ENCODE measurements at places on chromosomes 11 and 22.

GRCh38 chr11:65286686-65287085, 24.9 kb downstream of the POLA2 start:
- DNase-seq = no peak

GRCh38 chr22:24379536-24379935, 47.9 kb upstream of the ADORA2A start:
- no peak for DNase-seq

DNA sequence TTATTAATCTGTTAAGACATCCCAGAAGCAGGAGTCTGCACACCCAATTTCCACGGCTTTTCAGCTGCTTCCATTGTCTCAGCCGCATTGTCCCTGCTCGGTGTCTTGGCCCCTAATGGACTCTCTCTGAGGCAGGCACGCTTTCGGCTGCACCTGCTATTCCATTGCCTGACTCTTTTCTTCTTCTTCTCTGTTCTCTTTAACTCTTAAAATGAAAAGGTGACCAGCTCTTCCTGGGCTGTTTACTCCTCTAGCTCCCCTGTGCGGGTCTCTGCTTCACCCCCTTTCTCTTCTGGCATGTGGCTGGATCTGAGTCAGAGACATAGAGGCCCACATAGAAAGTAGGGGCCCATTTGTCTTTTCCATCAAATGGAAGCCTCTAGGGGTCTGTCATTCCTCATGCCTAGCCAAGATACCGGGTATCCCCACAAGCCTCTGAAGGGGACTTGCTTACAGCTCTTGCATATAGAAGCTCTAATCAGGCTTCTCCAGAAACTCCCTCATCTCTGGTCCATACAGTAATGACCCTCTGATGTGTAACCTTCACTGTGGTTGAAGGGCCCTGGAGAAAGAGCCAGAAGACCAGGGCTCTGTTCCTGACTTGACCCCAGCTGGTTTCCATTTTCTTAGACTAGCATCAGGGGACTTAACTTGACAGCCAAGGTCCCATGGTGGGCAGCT, 243.9 kb downstream of the ST3GAL4 start:
- DNase-seq = no peak

GRCh38 chr11:113697756-113698407, 8.2 kb downstream of the TMPRSS5 start:
- DNase-seq = no peak

GRCh38 chr11:131691181-131692041, 321.0 kb downstream of the NTM start:
- DNase-seq = no peak

- DNase-seq = no peak
Observed at GRCh38 chr11:847876-848275, 5.2 kb downstream of the TSPAN4 start.

DNA sequence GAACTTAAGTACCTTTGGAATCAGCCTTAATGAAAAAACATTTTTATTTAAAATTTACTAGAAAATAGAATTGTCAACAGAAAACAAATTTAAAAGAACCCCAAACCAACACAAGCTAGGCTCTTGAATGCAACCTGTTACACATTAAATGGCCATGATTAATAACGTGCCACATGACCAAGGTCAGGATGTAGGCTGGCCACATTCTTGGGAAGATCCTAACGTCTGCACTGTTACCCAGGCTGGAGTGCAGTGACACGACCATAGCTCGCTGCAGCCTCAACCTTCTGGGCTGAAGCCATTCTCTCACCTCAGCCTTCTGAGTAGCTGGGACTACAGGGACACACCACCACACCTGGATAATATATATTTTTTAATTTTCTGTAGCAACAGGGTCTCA, 126.4 kb upstream of the APOA1 start:
- no peak for DNase-seq

- no peak for DNase-seq
Observed at GRCh38 chr11:10645212-10645795, 48.3 kb downstream of the IRAG1 start.

DNA sequence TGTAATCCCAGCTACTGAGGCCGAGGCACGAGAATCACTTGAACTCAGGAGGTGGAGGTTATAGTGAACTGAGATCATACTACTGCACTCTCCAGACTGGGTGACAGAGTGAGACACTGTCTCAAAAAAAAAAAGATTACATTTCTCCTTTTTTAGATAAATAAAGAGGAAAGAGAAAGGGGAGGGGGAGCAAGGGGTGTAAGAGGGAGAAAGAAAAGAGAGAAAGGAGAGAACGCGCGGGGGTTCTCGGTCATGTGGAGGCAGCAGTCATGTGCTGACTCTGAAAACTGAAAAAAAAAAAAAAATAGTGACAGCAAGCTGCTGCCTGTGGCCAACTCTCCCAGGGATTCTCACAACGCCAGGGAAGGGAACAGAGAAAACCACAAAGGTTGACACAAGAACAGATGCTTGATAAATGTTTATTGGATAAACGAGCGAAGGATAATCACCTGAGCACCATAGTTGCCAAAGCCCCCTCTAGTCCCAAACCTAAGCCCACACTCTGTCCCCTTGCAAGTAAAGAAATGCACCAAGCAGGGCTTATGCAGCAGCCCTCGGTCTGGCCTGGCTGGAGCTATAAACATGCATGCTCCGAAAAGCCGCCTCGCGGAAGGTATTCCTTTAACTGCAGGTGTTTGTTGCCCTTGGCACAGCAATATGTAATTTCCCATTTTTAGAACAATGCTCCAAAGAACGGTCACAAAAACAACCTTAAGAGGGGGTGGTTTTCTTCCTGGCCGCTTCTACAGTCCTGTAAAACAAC, 14.5 kb downstream of the SCGB1A1 start:
- no peak for DNase-seq

DNA sequence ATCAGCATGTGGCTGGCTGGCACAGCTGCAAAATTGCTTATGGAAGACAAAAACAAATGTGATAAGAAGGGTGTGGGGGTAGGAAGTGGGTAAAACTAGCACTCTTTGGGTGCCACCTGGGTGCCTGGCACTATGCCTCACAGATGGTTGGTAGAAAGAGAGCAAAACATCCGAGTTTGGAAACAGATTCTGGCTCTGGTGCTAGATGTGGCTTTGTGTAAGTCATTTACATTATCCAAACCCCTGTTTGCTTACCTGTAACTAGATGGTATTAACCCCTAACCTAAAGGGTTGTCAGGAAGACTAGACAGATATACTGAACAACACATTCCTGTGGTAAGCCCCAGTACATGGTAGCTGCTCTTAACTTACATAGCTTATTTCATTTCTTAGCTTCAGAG, 905.6 kb downstream of the DLG2 start:
- DNase-seq = no peak

GRCh38 chr11:123429913-123430720, at the start of gene GRAMD1B:
Gene GRAMD1B, plus strand, starts transcription at chr11:123430269. Its CDS starts 524 bp downstream, at chr11:123430793.
- DNase-seq = no peak

- DNase-seq = peak; percentile 82
Observed at GRCh38 chr11:46593550-46594373, at the start of gene AMBRA1. Gene AMBRA1, minus strand, starts transcription at chr11:46594023. Its CDS starts 45,643 bp downstream, at chr11:46548380.

- DNase-seq = no peak
Observed at GRCh38 chr11:117256573-117256972, 24.1 kb downstream of the RNF214 start.

DNA sequence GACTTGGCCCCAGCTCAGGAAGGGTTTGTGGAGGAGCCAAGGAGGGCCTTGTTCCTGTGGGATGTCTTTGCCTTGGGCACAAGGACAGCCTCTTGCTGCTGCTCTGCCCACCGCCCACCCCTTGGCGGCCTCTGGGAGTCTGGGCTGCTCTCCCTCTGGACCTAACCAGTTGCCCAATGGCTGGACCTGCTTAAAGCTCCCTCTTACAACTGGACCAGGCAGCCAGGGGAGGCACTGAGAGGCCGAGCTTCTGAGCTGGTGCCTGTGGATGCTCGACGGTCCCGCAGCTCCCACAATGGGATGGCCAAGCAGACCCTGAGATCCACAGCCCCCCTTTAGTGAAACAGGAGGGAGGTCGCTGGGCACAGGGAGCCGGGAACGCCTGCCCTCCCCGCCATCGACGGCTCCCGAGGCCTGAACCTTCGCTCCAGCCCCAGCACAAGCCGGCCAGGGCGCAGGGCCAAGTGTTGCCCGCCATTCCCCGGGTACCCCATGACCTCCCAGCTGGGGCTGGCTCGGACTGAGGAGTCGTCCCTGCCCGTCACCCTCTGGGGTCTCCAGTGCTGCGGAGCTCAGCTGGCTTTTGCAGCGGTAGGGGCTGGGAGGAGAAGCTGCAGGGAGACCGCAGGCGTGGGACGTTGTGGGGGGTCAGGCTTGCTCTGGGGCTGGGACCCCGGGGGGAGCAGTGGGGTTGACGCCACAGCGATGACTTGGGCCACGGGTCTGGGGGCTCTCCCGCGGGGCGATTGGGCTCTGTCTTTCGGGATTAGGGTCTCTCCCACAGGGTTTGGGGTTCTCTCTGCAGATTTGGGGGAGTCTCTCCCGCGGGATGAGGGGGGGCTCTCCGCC, 584 bp upstream of the GAL start:
- no peak for DNase-seq

GRCh38 chr11:70033711-70034070, 44.4 kb upstream of the ANO1 start:
- DNase-seq = no peak

- no peak for DNase-seq
Observed at GRCh38 chr22:25747245-25747944, 5.4 kb downstream of the MYO18B start.

DNA sequence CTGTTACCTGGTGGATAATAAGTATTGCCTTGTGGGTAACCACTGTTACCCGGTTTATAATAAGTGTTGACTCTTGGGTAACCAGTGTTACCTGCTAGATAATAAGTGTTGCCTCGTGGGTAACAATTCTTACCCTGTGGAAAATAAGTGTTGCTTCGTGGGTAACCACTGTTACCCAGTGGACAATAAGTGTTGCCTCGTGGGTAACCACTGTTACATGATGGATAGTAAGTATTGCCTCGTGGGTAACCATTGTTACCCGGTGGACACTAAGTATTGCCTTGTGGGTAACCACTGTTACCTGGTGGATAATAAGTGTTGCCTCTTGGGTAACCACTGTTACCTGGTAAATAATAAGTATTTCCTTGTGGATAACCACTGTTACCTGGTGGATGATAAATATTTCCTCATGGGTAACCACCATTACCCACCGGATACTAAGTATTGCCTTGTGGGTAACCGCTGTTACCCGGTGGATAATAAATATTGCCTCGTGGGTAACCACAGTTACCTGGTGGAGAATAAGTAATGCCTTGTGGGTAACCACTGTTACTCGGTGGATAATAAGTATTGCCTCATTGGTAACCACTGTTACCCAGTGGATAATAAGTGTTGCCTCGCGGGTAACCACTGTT, 8.7 kb upstream of the NXPE4 start:
- DNase-seq = no peak

GRCh38 chr11:27339941-27340340, 23.1 kb downstream of the CCDC34 start:
- no peak for DNase-seq

DNA sequence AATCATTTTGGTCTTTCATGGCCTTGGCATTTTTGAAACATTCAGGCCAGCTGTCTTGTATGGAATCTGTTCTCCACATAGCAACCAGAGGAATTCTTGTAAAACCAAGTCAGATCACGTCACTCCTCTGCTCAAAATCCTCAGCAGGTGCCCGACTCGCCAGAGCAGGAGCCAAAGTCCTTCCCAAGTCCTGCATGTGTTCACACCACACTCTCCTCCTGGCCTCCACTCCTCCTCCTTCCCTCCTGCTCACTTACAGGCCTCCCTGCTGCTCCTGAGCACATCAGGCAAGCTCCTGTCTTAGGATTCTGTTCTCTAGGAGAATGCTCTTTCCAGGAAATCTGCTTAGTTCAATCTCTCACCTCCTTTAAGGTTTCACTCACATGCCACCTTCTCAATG, 6.9 kb upstream of the PSMC3 start:
- no peak for DNase-seq

DNA sequence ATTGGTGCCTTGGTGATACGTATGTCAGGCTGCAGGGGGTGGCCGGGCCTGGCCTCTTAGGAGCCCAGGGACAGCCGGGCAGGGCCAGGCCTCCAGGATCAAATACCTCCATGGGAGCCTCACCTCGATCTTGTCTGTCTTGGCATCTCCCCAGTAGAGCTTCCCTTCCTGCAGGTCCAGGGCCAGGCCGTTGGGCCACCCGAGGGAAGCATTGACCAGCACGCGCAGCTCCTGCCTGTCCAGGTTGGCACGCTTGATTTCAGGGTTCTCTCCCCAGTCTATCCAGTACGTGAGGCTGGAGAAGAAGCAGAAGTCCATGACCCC, 137.7 kb downstream of the CRYBB2 start:
- DNase-seq = no peak

DNA sequence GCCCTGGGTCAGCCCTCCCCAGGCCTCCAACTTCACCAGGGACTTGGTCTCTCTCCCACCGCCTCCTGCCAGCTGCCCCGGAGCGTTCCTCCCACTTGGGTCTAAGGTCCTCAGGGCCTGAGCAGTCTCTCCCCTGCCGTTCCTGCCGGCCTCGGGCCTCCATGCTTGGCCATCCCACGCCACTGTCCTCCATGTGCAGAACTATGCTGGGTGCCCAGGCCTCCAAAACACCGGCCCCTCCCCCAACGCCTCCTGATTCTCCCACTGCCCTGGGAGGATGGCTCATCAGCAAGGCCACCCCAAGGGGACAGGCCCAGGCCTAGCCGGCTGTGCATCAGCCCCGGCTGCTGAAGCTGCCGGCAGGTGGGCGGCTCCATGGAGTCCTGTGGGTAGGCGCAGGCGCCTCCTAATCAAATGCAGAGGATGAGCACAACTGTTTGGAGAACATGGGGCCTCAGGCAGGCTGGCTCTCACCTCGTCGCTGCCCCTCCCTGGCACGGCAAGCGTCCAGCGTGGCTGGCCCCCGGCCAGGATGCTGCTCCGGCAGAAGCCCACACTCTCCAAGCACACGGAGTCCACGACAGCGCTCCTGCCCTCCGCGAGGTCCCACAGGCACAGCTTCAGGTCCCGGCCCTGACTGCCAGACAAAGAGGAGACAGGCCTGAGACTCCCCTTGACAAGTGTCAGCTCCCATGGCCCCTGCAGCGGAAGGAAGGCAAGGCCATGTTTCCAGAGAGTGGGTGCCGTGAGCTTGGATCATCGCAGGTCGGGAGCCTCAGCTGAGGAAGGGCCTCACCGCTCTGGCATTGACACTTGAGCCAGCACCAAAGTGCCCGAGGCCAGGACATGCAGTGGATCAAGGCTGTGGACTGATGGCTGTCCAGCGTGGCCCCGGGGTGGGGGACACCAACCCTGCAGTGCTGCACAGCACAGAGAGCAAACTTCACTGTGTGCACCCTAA, 42.6 kb downstream of the GNB1L start:
- no peak for DNase-seq

DNA sequence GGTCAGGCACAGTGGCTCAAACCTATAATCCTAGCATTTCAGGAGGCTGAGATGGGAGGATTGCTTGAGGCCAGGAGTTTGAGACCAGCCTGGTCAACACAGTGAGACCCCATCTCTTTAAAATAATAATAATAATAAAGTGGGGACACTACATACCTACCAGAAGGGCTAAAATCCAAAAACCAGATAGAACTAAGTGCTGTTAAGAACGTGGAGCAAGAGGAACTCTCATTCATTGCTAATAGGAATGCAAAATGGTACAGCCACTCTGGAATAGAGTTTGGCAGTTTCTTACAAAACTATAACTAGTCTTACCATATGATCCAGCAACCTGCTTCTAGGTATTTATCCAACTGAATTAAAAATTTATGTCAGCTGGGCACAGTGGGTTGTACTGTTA, 9.6 kb downstream of the CKAP5 start:
- DNase-seq = no peak

GRCh38 chr11:110295531-110296225, 736 bp downstream of the RDX start:
- peak; percentile 52 for DNase-seq
